Iris pigment epithelial cell (primary cell): ENCODE measurements at places on chromosomes 16 and 17.

DNA sequence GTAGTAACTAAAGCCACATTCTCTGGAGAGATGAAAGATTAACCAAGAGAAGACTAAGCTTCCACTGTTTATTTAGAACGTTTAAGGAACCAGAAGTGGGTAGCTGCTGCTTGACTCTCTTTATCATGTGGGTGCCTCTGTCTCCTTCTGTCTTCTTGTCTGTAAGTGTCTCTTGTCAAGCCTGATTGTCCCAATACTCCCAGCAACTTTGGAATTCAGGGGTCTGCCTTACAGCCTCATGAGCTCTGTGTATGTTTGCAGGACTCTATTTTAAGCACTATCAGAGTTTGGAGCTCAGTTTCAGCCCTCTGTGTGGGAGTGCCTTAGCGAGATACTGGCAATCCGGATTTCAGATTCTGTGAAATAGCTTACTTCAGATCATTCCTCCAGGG lies 29.3 kb upstream of the SPACA3 start:
- DNase-seq, result no peak

DNA sequence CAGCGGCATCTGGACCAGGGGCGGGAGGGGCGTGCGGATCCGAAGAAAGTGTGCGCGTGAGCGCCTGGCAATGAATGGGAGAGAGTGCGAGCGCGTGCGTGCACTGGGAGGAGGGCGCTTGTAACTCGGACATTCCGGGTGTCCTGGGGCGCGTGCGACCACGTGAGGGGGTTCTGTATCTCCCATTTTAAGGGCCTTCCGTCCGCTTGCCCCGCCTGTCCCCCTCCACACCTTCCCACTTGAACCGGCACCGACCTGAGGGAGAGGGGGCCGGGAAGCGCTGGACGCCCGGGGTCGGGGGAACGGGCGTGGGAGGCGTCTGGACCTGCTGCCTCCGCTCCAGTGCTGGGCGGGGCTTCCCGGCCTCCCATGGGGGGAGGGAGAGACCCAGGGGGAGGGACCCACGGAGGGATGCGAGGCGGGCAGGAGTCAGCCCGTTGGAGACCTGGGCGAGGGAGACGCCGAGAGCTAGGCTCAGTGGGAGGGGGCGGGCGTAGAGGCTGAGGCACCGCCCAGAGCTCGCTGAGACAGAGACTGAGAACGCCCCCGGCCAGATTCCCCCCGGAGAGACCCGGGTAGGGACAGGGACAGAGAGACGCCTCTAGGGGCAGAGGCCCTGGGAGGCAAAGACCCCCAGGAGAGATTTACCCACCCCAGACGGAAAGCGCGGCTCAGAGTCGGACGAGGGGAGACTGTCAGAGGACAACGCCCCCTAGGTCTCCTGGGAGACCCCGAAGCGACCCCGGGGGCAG lies at the start of gene KREMEN2:
TSS of gene KREMEN2 (plus strand) at position 553 of the 752 bp plus-strand sequence. CDS start 246 bp downstream, outside the sequence.
- DNase-seq, result no peak

DNA sequence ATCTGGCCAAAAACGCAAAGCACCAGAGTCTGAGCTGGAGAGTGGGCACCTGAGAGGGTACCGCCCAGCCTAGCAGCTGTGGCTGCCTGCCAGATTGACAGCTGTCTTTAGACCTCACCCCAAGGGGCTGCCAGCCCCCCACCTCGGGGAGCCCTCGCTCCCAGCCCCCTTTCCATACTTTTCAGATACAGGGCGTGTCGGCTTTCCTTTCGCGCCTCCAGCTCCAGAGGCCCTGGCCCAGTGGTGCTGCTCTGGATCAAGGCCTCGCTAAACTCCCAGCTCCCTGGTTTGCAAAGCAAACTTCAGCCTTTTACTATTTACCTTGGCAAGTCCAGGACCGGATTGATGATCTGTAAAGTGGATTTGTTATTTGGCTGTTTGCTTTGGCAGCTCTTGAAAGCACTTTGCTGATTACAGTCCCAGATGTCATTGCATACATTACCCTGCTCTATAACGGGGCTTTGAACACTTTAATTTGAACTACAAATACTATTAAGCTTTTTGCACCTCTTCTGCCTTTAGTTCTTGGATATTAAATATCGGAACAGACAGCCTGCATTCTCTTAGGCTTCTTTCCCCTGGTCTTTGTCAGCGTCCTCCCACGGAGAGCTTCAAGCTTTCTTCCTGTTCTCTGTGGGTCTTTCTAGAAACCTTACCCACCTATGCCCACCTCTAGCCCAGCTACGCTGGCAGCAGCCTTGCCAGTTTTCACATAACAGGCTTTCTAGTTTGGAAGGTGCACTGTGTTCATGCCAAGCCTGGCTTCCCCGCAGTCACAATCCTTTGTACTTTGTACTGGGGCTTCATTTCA lies 63.6 kb upstream of the TBX2 start:
- DNase-seq, result peak; percentile 41

GRCh38 chr16:88810912-88811768 lies 588 bp downstream of the APRT start:
- peak; percentile 80 for DNase-seq

DNA sequence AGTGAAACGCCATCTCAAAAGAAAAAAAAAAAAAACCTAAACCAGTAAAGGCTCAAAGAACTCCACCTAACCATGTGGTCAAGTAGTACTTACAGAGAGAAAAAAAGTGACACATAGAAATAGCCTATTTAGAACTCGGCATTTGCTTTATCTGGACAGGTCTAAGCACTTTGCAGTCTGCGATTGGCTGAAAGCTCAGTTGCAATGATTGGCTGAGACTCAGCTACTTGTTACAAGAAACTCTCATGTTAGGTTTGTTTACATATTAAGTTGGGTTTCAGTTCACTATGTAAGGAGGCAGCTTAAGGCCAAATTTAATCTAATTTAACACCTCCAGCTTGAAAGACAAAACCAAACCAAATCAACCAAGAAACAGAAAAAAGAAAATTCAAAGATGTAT lies 19.1 kb downstream of the ABCC3 start:
- DNase-seq, result no peak

- DNase-seq, result peak; percentile 55
Observed at GRCh38 chr17:42879596-42879985, 21.0 kb upstream of the G6PC1 start.

- DNase-seq, result no peak
Observed at GRCh38 chr16:87664792-87665191, 62.5 kb downstream of the JPH3 start.
